NCI-H1105 (cell line): ENCODE measurements at places on chromosomes 13 and 19.
A peak's percentile ranks its signal among the peaks of the same experiment; 100 is the strongest.

DNA sequence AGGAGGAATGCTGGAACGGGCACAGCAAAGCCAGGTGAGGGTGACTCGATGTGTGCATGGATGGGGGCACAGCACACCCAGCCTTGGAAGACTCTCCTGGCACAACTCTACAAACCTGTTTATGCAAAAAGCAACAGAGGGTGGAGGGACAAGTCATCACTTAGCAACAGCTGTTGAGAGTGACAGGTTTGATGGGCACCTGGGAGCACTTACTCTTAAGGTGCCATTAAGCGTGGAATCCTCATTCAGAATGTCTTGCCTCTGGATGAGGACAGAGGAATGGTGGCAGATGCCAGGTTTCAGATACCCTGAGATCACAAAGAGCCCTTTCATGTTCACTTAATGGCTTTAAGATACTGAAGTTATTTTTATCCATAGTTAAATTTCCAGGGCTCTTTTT lies 97.0 kb downstream of the DCT start:
- DNase-seq: no peak

DNA sequence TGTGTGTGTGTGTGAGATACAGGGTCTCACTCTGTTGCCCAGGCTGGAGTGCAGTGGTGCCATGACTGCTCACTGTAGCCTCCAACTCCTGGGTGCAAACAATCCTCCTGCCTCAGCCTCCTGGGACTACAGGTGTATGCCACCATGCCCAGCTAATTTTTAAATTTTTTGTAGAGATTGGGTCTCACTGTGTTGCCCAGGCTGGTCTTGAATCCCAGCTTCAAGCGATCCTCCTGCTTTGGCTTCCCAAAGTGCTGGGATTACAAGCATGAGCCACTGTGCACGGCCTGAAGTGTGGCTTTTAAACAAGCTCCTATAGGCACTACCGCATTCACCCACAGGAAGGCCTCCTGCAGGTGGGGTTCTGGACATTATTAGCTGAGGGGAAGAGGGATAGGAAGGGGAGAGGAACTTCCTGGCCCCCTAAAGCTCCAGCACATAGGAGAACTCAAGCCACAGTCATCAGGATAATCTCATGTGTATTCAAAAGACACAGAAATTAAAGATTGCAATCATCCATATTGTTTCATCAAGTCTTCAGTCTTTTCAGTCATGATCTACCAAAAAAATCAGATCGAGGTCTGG lies 24.8 kb upstream of the SLC46A3 start:
- no peak for DNase-seq

GRCh38 chr13:98965325-98965724 lies 12.5 kb downstream of the DOCK9 start:
- DNase-seq: no peak

- no peak for DNase-seq
Observed at GRCh38 chr19:46131485-46132143, 7.1 kb upstream of the IGFL3 start.

- DNase-seq: no peak
Observed at GRCh38 chr19:14370169-14370939, 10.9 kb upstream of the ADGRE5 start.

- no peak for DNase-seq
Observed at GRCh38 chr13:35720690-35721554, 244.4 kb upstream of the MAB21L1 start.

DNA sequence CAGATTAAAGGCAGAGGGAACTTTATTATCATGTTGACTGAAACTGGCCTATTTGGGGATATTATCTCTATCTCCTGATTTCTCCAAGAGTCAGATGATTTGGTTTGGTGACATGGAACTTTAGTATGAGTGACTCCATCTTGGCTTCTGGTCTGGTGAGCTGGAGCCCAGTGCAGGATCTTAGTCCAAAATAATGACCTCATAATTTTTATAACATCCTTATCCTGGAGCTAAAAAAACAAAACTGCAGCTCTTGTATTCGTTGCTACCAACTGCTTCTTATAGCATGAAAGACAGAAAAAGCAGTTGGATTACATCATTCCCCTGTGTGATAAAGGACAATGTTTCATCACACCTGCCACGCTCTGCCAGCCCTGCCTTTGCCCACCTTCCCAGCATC lies 39.3 kb upstream of the RNF17 start:
- DNase-seq: no peak

DNA sequence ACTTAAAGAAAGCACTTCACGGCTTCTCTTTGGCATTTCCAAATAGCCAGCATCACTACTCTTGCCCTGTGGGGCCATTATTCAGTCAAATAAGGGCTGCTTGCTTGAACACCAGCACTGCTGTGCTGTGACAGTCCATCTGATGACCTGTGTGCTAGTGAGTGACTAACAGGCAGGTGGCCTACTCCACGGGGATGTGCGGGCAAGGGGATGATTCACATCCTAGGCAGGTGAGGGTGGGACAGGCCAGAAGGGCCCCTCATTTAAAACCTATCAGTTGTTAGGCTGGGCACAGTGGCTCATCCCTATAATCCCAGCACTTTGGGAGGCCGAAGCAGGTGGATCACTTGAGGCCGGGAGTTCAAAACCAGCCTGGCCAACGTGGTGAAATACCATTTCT lies 8.2 kb downstream of the CCNE1 start:
- DNase-seq: no peak

DNA sequence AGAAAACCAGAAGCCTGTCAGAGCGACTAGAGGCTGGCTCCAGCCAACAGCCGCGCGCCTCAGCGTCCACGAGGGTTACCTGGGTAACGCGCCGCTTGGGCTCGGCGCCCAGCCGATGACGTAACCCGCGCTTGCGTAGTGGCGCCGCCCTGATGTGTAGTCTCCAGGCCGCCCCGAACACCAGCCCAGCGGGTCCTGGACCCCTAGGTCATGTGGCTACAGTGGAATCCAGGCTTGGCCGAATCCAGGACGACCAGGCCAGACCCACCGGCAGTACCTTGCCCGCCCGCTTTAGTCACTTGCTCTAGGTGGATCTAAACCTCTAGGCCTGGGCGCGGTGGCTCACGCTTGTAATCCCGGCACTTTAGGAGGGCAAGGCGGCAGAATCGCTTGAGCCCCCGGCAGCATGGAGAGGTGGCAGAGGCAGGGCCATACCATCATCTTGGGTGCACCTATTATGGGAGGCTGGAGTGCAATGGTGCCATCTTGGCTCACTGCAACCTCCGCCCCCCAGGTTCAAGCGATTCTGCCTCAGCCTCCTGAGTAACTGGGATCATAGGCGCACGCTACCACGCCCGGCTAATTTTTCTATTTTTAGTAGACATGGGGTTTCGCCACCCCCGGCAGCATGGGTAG lies 7.2 kb upstream of the ZNF606 start:
- peak; percentile 83 for DNase-seq

DNA sequence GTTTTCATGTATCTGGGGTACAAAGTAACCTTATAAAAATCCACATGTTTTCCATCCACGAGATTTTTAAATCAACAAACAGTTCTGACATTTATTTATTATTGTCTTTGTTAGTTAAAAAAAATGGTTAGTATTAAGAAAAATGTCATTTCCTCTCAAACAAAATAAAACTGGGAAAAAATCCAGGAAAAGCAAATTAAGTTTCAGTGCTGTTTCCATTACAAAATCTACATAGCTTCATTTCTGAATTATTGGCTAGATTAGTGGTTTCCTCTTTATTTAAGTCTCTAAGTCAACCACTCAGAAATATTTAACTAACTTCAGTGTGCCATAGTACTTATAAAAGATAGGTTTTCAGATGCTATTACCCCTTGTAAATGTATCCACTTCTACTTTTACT lies 49.1 kb downstream of the MZT1 start:
- no peak for DNase-seq

DNA sequence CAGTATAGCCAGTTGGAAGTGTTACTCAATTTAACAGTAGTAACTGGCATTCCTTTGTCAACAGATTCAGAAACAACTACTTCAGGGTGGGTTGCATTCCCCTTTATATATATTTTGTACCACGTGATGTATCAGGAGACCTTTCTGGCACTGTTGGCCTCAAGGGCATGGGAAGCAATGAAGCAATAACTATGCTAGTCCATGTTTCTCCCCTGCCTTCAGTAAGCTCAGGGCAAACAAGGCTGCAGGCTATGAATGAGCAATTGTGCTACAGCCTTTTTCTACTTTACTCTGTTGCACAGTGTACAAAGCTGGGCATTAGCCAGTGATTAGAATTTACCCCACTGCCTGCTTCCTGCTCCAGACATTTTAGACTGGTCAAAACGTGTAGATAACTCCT lies 348.8 kb downstream of the GPC5 start:
- DNase-seq: no peak
